ENCODE measurements at places on chromosomes 4 and X.

DNA sequence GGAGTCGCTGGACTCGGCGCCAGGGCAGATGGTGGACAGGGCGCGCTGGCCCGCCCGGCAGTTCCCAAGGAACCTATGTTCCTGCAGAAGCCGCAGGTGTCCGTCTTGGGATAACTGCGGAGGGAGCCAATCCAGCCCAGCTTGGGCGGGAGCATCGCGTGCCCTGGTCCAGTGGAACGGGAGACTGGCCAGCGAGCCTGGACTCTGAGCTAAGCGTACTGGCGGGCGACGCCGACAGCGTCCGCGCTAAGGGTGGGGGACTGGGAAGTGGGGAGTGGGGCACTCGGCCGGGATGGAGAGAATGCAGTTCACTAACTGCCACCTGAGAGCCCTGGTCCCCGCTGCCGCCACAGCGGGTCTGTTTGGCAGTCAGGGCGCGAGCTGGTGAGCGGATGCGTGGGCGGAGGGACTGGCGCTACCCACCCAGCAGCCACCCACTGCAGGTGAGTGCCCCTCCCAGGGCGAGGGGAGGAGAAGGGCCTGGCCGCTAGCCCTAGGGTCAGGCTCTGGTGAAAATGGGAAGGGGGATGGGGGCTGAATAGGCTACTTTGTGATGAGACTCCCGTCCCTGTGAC, 1.3 kb upstream of the MAMLD1 start:
- DNase-seq = peak; percentile 24

DNA sequence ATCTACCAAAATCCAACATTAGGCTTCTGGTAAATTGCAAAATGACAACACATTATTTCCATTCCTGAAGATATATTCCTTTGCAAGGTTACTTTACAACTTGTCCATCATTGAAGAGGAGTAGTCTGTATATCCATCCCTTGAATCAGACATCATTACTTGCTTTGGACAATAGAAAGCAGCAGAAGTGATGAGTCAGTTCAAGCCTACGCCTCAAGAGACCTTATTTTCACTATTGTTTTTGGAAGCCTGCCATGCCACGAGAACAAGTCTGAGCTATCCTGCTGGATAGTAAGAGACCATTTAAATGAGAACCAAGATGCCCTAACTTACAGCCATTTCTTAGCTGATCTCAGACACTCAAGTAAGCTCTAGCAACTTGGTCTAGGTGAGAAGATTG, 246.0 kb upstream of the HHIP start:
- DNase-seq = peak; percentile 95

- no peak for DNase-seq
Observed at GRCh38 chrX:110178179-110178865, 139.6 kb downstream of the AMMECR1 start.

DNA sequence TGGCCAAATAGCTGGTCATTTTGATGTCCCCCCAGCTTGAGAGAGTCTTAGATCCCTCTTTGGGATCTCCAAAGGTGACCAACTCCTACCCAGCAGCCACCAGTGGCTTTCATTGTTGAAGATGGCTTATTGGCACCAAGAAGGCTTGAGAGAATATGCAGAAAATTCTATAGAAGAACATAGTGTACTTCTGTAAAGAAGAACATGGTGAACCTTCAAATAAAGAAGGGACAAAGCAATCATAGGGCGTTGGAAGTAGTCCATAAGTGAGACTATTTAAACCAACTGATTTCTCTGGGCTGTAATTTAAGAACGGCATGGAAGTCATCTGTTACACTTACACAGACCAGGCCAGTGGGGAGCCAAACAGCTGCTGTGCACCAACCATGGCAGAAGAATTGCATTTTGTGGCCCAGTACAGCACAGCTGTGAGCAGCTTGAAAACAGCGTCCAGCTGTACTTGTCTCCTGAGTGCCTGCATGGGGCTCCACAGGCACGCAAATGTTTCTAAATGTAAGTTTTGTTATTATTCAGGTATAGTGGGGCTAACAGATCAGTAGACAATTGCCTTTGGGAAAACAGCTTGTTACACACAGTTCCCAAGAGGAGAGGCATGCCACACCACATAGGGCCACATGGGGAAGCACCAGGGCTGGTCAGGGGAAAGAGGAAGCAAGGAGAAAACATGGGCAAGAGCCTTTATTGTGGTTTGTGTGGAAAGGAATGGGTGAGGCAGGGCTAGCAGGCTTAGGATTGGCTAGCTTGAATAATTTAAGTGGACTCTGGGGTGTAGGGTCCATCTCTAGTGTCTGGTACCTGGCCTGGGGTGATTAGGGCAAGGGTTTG, 125.0 kb downstream of the ARHGAP6 start:
- DNase-seq = no peak

GRCh38 chr4:68466751-68467150, 19.5 kb downstream of the TMPRSS11E start:
- peak; percentile 75 for DNase-seq
